ENCODE measurements at places on chromosomes 12 and 14.

GRCh38 chr14:59377991-59378601, 87.1 kb downstream of the GPR135 start:
- DNase-seq: no peak

- DNase-seq: no peak
Observed at GRCh38 chr12:14935031-14935430, 3.3 kb downstream of the ERP27 start.

GRCh38 chr12:75705749-75706711, 194.6 kb upstream of the KRR1 start:
- DNase-seq: no peak

DNA sequence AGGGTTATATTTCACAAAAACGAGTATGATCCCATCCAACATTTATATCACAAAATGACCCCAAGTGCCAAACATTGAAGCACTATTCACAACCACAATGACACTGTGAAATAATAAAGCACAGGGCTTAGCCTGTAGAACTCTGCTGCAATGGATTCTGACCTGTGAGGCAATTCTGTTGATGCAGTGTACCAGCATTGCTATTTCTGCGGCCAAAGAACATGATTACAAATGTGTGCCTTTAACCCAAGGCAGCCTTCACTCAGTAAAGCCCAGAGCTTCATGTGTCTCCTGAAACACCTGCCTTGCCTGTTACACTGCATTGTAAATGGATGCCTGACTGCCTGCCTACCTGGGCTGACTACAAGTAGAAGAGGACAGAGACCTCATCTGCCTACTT, 158.0 kb downstream of the PPM1H start:
- DNase-seq: no peak

DNA sequence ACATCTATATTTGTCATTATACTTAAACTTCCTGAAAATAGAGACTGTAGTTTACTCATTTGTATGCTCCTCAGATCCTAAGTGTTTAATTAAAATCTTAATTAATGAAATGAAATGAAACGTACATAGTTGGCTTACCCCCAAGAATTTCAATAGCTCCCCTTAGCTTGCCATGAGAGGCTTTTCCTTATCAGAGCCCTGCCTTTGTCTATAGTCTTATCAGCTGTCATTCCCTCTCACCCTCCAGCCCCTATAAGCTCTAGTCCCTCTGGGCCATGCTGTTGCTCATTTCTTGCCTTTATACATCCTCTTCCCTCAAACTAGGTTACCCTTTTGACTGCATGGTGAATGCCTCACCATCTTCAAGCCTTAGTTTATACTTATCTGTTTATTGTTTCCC, 1.1 kb upstream of the RTRAF start:
- no peak for DNase-seq

GRCh38 chr12:57893431-57894353, 47.2 kb upstream of the CTDSP2 start:
- DNase-seq: peak; percentile 87

GRCh38 chr12:2794736-2795289, at the start of gene FKBP4:
FKBP4 (plus strand) TSS chr12:2794970; CDS start chr12:2795140, 170 bp downstream.
- DNase-seq: peak; percentile 95

- DNase-seq: no peak
Observed at GRCh38 chr12:59077575-59078426, 157.5 kb upstream of the LRIG3 start.

DNA sequence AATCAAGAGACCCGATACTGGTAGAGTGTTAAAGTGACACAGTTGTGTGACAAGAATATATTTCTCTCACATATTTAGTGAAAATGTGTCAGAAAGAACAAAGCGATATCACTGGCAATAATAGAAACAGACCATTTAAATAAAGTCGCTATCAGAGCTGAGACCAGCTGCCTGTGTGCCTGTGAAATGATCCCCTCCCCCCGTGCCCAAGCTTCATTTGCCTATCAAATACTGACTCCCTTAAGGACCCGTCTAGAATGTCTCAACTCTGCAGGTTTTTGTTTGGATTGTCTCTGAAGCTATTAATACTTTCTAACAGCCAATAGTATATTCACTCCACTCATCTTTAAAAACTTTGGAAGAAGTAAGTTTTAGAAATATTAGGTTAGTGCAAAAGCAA, 98.9 kb downstream of the EGLN3 start:
- DNase-seq: no peak

DNA sequence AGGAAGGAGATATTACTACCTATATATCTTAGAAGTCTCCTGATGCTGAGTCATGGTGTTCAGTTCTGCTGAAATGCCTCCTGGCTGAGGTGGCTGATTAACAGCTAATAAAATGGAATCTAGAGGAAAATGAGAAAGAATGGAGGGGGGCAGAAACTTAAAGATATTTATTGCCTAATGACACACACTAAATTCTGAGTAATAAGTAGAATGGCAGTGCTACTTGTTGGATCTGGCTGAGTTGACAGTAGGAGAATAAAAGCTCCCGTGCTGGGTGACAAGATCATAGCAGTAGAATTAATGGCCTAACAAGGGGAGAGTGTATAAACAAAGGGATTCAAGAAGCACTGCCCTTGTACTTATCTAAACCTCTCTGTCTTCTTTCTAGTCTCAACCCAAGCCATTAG, 137.5 kb downstream of the CNTN1 start:
- DNase-seq: no peak

GRCh38 chr12:10030446-10030845, at the start of gene CLEC9A:
CLEC9A (plus strand) TSS chr12:10030682; CDS start chr12:10052688, 22,006 bp downstream.
- DNase-seq: no peak
